ENCODE measurements at places on chromosomes 12 and 14.
A peak's percentile ranks its signal among the peaks of the same experiment; 100 is the strongest.

GRCh38 chr12:49635656-49636055 is 12.3 kb downstream of the PRPF40B start:
- DNase-seq = no peak

DNA sequence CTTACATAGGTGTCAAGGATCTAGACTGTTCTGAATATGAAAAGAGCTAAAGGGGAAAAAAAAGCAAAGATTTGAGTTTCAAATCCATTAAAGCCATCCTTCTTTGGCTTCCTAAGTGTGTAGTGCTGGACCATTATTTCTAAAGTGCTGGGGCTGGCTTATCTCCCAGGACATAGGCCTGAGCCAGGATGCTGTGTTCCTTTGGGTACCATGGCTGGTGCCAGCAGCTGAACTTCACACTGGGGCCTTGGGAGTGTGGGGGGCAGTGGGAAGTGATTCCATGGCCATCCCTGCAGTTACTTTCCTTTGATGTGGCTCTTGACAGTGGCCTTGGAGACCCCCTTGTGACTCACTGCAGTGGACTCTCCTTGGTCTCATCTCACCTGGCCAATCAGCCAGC is 20.8 kb downstream of the PRMT8 start:
- peak; percentile 37 for DNase-seq

- DNase-seq = no peak
Observed at GRCh38 chr14:52080158-52080800, 11.4 kb upstream of the NID2 start.

- DNase-seq = no peak
Observed at GRCh38 chr14:52179141-52179790, 88.2 kb upstream of the PTGDR start.

GRCh38 chr14:47346849-47347248 is 328.6 kb downstream of the MDGA2 start:
- DNase-seq = no peak

- DNase-seq = no peak
Observed at GRCh38 chr12:99024191-99024590, 379.1 kb downstream of the APAF1 start.

DNA sequence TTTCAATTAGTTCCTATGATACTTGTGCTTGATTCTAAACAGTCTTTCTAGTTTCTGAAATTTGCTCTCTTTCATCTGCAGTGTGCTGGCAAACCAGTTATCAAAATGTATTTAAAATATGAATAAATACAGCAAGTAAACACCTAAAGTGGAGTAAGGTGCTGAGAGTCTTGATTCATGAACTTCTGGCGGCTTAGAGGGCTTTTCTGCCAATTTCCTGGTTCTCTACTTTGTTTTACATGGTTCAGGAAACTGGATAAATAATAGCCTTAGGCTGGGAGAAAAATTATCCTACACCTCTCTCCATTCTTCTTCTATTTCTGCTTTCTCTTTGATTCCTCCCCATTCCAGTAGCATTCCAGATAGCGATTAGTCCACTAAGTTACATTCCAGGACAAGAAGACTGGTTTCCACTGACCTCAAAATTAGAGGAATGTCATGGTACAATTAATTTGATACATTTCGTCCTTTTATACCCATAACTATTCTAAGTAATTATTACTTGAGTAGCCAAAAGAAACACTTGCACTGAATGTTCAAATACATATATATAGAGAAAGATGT is 14.9 kb downstream of the ATP2B1 start:
- DNase-seq = no peak

GRCh38 chr14:32102152-32102787 is 25.2 kb downstream of the ARHGAP5 start:
- DNase-seq = no peak

DNA sequence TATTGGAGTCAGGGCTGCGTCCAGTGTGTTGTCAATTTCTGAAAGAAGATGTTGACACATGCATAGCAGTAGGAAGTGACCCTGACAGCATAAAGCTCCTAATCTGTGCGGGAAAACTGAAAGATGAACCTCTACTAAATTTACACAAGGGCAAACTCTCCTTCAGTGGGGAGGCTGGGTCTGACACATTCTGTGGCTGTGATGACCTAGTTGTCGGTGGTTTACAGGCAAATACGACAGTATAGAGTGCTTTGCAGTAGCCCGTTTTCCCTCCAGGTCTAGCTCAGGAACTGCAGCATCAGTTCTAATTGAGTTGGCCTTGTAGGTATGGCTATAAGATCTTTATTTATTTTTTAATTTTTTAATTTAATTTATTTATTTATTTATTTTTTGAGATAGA is 14.8 kb upstream of the GABARAPL1 start:
- no peak for DNase-seq

- DNase-seq = no peak
Observed at GRCh38 chr14:64416348-64416932, 28.3 kb downstream of the MTHFD1 start.

DNA sequence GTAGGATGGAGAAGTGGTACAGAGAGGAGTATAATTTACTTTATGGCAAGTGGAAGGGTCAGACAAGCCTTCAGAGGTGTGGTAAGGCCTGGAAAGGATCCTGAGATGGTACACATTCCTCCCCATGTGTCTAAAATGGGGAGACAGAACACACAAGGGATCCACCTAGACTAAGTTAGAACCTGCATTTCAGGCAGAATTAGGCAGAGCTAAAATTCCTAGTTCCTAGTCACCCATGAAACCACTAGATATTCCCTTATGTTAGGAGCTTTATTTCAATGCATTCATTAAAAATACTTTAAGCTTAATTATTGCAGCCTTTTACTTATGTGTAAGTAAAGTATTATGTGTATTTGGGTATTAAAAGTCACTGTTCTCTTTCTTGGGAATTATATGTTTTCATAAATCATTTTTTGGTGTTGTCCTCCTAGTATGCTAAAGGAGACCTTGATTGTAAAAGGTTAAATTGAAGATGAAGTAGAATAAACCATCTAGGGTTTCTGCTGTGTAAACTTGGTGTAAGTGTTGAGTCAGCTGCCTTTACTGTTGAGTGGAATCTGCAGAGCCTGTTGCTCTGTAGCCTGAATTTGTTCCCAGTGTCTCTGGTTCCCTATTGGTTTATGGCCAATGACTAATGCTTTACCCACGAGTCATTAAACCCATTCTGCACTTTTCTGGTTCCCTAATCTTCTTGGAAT is 423.2 kb downstream of the ATP23 start:
- DNase-seq = no peak

GRCh38 chr14:32417956-32418552 is 89.0 kb downstream of the AKAP6 start:
- no peak for DNase-seq

DNA sequence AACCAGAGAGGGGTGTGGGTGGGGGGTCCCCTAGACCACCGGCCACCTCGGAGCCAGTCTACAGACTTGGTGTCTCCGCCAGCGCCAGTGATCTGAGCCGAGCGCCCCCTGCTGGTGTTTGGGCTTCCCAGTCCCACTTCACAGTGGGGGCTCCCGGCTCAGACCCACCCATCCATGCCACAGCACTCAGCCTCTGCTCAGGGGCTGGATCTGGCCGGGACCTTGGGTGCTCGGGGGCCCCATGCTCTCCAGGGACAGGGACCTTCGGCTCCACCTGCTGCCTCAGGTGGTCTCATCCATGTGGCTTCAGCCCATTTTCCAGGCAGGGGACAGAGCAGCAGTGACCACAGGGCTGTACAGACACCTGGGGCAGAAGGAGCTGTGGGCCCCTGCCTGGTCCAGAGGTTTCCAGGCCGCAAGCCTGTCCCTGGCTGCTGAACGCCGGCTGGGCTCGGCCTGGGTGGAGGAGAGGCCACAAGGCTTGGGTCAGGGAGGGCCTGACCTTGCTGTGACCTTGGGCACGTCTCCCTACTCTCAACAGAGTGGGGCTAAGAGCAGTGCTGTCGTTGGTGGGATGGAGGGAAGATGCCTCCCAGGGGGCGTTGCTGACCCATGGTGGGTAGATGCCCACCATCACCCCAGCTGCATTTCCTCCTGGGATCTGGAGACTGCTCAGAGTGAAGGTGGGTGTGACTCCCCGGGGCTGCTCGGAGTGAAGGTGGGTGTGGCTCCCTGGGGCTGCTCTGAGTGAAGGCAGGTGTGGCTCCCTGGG is 86.3 kb downstream of the KIF26A start:
- DNase-seq = no peak

DNA sequence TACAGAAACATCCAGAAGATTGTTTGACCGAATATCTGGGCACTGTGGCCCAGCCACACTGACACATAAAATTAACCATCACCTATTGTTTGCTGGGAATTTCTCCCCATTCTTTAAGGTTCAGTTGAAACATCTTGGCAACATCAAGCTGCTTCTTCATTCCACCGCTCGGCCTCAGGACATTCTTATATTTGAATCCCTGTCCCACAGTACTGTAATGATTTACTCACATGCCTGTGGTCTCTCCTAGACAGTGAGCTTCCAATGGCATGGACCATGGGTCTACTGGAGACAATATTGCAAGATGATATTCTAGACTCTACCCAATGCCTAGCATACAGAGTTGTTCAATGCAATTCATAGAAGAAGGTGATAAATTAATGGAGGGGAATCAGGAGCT is 56.1 kb downstream of the EMP1 start:
- no peak for DNase-seq

DNA sequence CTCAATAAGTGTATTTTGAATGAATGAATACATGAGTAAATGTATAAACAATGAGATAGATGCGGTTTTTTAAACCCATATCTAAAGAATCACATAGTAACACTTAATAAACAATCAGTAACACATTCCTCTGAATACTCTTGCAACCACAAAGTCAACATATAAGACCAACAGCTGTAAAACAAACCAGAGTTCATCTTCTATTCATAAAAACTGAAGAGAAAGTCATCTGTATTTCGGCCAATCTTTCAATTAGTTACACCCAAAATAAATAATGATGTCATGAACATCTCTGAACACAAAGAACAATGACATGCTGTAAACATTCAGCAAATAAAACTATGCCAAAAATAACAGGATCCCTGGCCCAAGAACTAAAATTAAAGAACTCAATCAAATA is 47.2 kb downstream of the ARMH4 start:
- DNase-seq = no peak

GRCh38 chr14:64518229-64518628 is 13.7 kb downstream of the ZBTB1 start:
- no peak for DNase-seq

- DNase-seq = no peak
Observed at GRCh38 chr14:61203081-61203753, 77.9 kb downstream of the TMEM30B start.

GRCh38 chr14:42140831-42141279 is 534.2 kb downstream of the LRFN5 start:
- DNase-seq = no peak

GRCh38 chr12:88036353-88036965 is 7.3 kb upstream of the C12orf50 start:
- DNase-seq = no peak

DNA sequence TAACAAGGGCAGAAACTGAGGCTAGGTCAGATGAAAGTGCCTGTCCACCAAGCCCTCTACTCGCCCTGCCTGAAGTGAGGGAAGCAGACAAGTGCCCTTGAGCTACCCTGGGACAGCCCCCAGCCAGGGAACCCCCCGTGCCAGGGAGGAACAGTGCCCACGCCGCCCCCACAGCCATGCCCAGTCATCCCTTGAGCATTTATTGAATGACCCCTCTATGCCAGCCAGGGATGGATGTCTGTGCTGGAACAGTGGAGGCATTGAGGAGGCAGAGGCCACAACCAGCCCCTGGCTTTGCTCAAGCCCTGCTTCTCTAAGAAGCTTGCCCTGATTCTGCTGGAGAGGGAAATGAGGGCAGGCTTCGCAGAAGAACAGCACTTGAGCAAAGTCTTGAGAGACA is 3.7 kb upstream of the AQP6 start:
- DNase-seq = no peak

DNA sequence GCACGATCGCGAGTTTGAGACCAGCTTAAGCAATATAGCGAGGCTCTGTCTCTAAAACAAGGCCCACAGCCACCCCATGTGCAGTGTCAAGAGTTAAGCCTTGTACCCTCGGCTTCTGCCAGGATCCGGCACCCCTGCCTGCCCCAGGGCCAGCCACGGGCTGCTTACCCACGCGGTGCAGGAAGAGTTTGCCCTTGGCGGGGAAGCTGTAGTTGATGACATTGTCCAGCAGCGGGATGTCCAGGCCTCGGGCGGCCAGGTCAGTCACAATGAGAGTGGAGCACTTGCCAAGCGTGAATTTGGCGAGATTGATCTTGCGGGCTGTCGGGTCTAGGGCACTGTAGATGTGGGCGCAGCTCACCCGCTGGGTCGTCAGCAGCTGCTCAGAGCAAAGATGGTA is 13.1 kb downstream of the DDX54 start:
- DNase-seq = no peak

DNA sequence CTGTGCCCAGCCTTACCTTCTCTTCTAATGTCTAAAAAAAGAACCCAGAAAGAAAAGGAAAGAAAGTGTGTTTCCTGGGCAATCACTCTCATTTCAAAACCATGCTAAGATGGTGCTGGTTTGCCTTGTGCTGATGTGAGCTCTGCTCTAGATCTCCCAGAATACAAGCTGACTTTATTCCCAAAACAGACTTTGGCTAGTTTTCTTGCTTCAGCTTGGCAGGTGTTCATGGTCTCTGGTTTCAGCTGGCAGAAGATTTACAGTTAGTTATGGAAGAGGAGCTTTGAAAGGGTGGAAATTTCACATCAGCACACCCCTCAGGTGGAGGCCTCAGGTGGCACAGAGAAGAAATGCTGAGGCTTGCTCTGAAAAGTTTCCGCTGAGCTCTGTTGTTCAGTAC is 34.4 kb downstream of the PPP1R36 start:
- DNase-seq = no peak

DNA sequence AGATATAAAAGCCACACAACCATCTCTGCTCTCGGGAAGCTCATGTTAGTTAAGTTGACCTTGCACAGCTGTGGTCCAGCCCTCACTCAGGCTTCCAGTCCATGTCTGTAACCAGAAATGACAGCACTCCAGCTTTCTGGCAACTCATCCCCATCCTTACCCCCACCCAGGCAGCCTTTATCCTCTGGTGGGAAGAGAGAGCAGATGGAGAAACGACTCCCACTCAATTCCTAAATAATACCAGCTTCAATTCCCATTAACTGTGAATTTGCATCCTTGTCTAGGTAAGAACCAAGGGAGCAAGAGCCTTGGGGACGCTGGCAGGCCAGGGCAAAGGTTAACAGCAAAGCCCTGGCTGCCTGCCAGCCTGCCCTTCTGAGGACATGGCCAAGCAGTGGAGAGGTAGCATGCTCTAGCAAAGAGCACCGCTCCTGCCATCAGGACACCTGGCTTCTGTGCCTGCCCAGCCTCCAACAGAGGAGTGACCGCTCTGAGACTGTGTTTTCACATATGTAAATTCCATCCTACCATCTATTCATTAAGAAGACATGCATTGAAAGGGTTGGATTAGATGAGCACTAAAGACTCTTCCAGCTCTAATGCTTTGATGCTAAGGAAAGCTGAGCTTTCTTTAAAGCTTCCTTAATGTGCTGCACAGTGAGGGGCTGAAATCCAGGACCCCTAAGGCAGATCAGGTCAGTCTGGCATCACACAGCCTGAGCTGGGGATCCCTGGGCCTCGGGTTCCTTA is 236.1 kb downstream of the GRIN2B start:
- peak; percentile 64 for DNase-seq

- no peak for DNase-seq
Observed at GRCh38 chr14:77375973-77376770, 722 bp downstream of the TMED8 start.

All from ecto neural progenitor cell (in vitro differentiated cells).